Vagina (tissue), 2 donors: ENCODE measurements at places on chromosomes 5 and 9. TPM values are rescaled to one million over a fixed set of nuclear protein-coding genes. Genes with fewer than 3 reads are reported as not detected.

DNA sequence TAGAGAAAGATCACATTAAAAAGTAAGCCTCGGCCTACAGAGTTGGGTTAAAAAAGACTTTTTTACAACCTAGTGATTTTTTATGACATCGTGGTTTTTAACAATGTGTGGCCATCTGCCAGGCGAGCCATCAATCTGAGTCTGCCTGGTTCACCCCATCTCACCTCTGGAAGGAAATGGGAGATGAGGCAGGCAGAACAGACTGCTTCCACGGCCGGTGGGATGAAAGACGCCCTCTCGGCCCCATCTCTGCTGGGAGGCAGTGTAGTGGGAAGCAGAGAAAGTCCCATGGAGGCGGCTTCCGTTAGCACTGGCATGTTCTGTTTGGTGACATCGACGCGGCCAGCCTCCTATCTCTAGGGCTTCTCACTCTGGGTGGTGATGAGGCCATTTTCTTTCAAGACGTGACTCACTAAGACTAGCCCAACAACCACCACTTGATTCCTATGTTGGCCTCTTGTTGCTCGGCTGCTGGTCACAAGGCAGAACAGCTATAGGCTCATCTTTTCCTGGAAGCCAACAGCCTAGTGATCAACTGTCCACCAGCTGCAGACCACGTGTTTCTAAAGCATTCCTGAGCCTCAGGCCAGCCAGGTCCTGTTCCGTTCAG, 132.4 kb upstream of the OTULINL start:
- DNase-seq, result no peak

DNA sequence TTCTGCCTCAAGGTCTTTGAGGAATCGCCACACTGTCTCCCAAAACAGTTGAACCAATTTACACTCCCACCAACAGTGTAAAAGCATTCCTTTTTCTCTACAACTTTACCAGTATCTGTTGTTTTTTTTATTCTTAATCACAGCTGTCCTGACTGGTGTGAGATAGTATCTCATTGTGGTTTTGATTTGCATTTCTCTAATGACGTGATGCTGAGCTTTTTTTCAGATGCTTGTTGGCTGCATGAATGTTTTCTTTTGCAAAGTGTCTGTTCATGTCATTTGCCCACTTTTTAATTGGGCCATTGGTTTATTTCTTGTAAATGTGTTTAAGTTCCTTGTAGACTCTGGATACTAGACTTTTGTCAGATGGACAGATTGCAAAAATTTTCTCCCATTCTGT, 400.0 kb downstream of the DEPDC1B start:
- no peak for DNase-seq

DNA sequence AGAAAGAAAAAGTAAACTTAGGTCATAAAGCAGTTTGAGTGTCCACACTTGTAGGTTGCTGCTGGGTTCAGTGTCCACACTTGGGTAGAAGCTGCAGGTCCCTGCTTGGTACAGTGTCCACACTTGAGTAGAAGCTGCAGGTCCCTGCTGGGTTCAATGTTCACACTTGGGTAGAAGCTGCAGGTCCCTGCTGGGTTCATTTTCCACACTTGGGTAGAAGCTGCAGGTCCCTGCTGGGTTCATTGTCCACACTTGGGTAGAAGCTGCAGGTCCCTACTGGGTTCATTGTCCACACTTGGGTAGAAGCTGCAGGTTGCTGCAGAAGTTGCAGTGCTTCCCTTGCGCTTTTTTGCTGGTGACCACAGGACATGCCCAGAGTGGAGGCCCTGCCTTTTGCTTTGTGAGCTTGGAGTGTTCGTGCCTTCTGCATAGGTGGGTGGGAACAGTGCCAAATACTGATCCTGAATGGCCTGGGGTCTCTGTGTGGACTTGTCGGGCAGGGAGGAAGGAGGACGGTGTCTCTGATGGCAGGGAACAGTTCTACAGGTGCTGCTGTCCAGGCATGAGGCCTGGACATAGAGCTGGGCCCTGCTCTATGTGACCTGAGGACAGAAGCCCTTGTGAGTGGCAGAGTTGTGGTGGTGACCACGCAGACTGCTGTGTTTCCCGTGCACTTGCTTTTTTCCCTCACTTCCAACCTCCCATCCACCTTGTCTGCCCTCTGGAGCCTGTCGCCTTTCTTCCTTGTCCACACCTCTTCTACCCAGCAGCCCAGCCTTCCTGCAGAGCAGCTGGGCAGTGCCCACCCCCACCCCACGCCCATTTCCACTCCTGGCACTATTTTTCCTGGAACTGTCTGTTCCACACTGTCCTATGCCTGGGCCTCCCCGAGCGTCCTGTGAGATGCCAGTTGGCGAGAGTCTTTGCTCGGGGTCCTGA, 120.8 kb downstream of the EHMT1 start:
- no peak for DNase-seq

- no peak for DNase-seq
Observed at GRCh38 chr5:68480335-68480940, 264.9 kb downstream of the PIK3R1 start.

GRCh38 chr5:124866355-124867136, 120.1 kb upstream of the ZNF608 start:
- DNase-seq, result no peak

GRCh38 chr9:3170819-3171218, 326.9 kb upstream of the PUM3 start:
- DNase-seq, result no peak

The CDC23 gene
- 14.2 TPM for total RNA-seq

DNA sequence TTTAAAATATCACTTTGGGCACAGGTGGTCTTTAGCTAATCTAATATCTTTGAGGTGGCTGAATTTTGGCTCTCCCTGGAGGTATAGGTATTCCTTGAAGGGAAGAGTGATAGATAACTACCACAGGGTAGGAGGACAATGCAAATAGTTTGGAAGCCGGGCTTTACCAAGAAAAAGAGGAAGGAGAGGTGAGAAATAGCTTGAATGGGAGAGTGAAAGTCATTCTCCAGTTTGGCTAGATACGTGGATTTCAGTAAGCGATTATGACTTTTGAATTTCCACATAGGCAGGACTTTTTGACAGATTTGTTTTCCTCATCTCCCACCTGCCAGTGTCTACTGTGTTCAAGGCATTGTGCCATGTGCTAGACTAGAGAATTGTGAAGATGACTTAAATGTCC, 45.5 kb downstream of the RASA1 start:
- no peak for DNase-seq

DNA sequence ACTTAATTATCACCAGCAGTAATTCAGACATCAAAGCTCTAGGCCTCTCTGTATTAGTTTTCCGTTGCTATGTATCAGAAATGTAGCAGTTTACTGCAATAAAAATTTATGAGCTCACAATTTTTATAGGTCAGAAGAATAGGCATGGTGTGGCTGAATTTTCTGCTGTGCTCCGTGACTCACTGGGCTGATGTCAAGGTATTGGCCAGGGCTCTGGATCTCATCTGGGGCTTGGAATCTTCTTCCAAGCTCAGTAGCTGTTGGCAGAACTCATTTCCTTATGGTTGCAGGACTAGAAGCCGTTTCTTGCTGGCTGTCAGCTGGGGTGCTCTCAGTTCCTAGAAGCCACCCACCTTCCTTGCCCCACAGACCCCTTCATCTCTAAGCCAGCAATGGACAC, 66.3 kb downstream of the PSAT1 start:
- DNase-seq, result no peak
